ELR (cell line): ENCODE measurements at places on chromosomes 16 and 17.

DNA sequence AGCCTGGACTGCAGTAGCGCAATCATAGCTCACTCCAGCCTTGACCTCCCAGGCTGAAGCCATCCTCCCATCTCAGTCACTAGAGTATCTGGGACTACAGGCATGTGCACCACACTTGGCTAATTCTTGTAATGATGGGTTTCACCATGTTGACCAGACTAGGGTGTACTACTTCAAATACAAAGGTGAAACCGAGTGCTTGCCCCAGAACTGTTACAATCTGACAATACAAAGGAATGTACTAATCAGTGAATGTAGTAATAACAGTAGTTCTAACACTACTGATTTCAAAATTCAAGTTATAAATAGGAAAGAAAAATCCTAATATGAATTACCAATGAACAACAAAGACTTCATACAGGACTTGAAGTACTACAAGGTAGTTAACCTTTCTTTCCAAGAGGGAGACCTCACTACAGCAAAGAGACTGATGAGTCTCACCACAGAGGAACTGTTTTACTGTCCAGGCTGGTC, 24.4 kb downstream of the CRK start:
- no peak for DNase-seq

DNA sequence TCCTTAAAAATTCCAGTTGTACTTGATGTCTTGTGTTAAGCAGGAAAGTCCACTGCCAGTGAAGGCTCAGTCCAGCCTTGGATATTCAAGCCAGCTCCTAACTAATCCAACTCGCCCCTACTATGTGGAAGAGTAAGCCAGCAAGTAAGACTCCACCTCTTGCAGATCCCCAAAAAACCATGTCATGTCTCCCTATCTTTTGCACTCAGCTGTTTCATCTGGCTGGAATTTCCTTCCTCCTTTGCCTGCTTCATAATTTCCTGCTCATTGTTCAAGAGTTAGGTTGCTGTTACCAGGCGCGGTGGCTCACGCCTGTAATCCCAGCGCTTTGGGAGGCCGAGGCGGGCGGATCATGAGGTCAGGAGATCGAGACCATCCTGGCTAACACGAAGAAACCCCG, 37.8 kb downstream of the RBBP6 start:
- peak; percentile 11 for DNase-seq

DNA sequence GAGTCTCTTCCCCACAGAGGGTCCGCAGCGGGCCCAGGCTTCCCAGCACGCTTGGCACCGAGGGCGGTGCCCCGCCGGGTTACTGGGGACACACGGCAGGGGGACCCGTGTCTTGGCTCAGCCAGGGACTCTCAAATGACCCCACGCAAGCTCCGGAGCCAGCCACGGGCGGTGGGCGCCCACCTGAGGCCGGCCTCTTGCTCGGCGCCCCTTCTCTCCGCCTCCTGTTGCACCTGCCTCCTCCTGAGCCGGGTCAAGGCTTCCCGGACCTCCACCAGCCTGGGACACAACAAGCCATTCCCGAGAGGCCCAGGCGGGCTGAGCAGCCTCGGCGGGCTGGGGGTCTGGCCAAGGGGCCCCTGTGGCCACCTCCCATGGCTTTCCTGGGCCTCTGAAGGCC, 1.7 kb downstream of the CCDC154 start:
- no peak for DNase-seq

- DNase-seq, result peak; percentile 48
Observed at GRCh38 chr17:48892940-48893645, 506 bp downstream of the ATP5MC1 start.
